Mucosa of gallbladder (tissue), 1 donor: ENCODE measurements at places on chromosomes 7 and 10.
A peak's percentile ranks its signal among the peaks of the same experiment; 100 is the strongest.

- no peak for DNase-seq
Measured at GRCh38 chr7:139559364-139560105, 36.0 kb downstream of the CLEC2L start.

GRCh38 chr7:73967832-73968290 is 60.1 kb upstream of the ELN start:
- DNase-seq = no peak

DNA sequence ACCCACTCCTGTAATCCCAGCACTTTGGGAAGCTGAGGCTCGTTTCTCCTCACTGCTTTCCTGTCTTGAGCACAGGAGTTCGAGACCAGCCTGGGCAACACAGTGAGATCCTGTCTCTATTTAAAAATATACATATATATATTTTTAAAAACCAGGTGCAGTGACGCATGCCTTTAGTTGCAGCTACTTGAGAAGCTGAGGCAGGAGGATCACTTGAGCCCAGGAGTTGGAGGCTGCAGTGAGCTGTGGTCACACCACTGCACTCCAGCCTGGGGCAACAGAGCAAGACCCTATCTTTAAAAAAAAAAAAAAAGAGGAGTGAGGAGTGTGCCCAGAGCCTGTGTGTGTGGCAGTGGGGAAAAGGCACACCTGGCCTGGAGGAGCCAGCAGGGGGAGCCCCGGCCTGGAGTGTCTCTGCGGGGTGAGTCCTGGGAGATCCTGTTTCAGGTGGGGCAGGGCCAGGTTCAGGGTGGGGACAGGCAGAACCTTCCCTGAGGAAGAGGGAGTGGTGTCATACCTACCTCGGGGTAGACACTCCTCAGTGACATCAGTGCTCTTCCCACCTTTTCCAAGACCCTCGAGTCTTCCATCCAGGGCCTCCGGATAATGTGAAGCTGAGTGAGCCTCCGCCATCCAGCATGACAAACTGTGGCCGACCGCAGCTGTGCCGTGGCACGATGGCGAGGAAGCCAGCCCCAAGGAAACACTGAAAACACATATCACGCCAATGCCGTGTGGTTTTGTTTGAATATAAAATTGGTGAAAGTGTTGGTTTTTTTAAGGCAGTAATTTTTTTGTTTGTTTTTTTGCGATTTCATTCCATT is 9.0 kb upstream of the ARPC1B start:
- DNase-seq = peak; percentile 41

DNA sequence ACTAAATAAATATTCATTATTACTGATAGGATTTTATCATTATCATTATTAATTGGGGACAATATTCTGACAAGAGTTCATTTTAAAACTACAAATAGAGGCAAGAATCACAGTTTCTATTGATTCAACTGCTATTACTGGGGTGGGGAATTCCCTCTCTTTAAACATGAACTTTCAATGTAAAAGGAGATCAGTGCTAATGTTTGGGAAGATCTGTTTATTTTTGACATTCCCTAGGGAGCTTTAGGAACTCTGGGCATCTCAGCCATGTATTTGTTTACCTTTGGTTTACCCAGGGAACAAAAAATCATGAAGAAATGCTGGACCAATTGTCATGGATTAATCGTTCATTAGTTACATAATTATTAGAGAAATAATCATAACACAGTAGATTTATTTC is 443.2 kb upstream of the AKR1E2 start:
- no peak for DNase-seq

GRCh38 chr10:113216102-113216501 is 266.1 kb downstream of the TCF7L2 start:
- no peak for DNase-seq

DNA sequence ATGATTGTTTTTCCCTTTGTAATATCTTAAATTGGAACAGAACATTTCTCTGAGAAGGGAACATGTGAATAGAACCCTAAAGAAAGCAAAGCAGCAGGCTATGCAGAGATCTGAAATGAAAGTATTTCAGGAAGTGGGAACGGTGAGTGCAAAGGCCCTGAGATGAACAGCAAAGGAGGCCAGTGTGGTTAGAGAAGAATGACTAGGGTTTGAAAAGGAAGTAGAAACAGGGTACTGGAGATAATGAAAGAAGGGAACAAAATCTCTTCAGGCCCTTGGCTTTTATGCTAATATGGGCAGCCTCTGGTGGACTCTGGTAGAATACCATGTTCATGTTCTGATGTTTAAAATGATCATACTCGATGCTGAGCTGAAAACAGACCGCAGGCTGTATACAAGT is 22.2 kb downstream of the ARHGAP21 start:
- no peak for DNase-seq

GRCh38 chr10:80526218-80526617 is 11.5 kb upstream of the SH2D4B start:
- DNase-seq = no peak

GRCh38 chr7:155753446-155753965 is 58.8 kb downstream of the SHH start:
- no peak for DNase-seq

DNA sequence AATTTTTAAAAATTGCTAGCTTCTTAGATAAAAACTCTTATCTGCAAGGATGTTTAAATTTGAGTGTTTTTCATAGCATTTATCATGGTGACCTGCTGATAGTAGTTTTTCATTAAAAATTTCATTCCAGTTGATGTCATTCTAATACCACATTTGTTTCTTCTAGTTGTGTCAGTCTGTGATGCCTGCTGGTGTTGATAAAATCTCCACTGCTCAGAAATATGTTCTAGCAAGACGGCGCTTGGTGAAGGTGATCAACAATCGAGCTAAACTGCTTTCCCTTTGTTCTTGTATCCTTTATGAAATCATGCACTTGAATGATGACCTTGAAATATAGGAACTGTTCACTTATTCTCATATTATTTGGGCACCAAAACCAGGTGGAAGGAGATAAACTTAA is 17.6 kb upstream of the STMP1 start:
- no peak for DNase-seq

GRCh38 chr10:15540727-15541126 is 169.6 kb upstream of the FAM171A1 start:
- DNase-seq = no peak

DNA sequence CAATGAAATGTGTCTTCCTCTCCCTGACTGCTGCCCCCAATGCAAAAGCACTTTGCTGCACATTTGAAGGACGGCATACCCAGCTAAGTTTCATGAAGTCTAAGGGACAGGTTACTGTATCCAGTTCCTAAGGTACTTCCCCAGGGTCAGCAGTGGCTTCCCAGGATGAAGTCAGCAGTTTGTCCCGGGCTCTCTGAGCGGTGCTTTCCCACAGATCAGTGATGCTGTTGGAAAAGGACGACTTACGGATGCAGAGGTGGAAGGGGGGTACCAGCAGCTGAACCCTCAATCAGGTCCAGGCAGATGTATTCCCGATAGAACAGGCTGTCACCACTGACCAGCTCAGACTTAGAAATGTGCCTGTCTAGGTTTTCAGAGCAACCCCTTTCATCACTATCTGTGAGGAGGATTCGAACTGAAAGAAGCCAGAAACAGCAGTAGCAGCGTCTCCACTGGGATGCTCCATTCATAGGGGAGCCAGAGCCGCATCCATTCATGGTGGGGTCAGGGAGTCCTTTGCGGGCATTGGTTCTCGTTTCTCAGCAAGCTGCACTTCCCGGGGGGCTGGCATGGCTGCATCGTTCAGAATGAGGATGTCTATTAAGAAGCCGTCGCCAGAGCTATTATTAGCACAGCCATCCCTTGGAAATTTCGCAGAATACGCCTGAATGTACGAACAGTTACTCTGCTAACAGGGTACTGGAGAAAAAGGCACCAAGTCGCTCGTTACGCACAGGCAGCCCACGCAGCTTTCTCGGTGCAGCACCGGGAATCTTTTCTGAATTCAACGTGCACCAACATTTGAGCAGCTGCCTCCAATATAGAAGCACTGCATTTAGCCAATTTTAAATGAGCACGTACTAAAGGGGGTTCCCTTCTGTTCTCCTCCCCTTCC is 303.7 kb downstream of the PRPF18 start:
- no peak for DNase-seq

- peak; percentile 72 for DNase-seq
Measured at GRCh38 chr7:17523813-17524739, 225.6 kb downstream of the AHR start.

GRCh38 chr7:74344132-74344496 is 54.9 kb downstream of the CLIP2 start:
- DNase-seq = no peak
